ENCODE measurements at places on chromosomes 2 and 18.

- DNase-seq, result no peak
These were observed 13.6 kb downstream of the CIB4 start for GRCh38 chr2:26627350-26628105.

- DNase-seq, result no peak
These were observed 485.6 kb downstream of the TMX3 start for GRCh38 chr18:68229351-68229750.

DNA sequence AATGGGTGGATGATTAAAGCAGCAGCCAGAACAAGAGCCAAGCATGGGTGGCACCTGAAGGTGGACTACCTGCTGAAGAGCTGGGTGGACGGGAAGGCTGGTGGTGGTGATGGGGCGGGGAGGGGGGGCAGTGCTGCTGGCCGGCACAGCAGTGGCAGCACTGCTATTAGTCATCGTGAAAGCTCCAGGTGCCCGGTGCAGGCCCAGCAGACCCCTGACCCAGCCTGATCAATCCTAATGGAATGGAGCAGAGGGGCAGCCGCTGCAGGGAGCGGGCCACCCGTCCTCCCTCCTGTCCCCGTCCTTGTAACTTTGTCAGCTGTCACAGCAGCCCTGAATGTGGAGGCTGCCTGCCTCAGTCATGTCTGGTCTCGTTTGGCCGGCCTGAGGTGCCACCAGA, 174.9 kb downstream of the CELF4 start:
- DNase-seq, result no peak

DNA sequence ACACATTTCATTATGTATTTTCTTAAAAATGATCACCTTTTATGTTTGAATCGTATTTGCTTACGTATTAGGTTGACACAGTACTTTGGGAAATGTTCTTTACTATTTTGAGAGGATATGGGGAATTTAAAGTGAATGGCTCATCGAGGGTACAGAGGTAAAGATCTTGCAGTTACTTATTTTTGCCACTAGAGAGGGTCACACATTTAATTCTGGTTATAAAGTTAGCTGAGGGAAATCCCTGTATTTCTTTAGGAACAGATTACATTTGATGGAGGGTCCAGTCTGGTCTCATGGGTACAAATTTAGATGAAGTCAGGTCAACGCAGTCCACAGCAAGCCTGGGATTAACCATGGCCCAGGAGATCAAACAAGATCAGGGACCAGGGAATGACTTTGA, 24.5 kb downstream of the DYNC2LI1 start:
- no peak for DNase-seq

DNA sequence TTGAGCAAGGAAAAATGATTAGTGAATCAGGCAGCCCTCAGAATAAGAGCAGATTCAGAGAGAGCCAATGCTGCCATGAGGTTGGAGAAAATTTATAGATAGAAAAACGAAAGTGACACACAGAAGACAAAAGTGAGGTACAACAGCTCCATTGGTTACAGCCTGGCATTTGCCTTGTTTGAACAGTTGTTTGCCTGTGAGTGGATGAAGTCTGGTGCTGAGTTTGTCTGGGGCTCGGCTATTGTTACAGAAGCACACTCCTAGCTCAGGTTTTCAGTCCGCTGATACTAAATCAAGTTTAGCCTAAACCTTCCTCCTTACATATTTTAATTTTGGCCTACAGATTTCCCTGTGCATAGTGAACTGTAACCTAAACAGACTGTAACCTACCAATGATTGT, 387.8 kb upstream of the RAB12 start:
- DNase-seq, result no peak

GRCh38 chr2:188993247-188993646, 19.1 kb downstream of the COL3A1 start:
- no peak for DNase-seq

DNA sequence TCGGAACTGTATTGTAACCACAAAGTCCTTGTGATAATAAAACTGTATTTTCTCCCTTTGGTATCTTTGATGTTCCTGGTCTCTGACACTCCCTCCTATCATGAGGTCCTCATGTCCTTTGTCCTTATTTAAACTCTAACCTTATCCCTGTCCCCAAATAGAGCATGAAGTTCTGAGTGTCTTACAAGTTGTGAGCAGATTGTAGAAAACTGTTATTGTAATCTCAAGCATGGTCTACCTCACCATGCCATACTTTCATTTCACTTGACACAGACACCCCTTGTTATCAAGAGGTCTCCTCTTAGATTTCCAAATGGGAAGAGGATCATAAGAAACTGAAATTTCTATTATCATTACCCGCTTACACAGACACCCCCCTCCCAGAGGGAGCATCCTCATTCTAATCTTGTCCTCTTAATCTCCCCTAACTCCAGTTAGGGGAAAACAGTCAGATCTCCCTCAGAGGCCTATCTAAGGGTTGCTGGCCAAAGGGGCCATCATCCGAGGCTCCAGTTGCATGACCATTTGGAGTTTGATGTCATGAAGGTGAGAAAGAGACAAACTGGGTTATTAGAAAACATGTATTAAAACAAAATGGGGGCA, 29.0 kb downstream of the MYO3B start:
- no peak for DNase-seq

DNA sequence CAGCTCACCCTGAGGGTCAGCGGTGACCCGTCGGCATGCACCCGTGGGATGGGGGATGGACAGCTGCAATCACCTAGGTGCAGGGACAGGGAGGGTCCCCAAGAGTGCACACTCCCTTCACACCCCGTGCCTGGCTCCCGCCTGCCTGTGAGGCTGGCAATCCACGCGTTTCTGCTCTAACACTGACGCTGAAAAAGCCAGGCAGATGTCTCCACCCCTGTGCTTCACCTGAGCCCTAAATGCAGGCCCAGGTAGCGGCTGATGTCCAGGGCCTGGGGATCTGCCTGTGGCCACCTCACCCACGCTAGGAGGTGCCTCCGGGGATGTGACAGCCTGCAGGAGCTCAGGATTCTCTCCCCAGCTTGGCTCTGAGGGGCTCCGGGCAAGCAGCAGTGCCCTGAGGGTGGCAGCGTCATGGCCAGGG, 212.0 kb upstream of the SALL3 start:
- no peak for DNase-seq

GRCh38 chr2:181178823-181179412, 198.5 kb downstream of the UBE2E3 start:
- no peak for DNase-seq

GRCh38 chr2:68245672-68246071, 6.7 kb downstream of the PPP3R1 start:
- no peak for DNase-seq

DNA sequence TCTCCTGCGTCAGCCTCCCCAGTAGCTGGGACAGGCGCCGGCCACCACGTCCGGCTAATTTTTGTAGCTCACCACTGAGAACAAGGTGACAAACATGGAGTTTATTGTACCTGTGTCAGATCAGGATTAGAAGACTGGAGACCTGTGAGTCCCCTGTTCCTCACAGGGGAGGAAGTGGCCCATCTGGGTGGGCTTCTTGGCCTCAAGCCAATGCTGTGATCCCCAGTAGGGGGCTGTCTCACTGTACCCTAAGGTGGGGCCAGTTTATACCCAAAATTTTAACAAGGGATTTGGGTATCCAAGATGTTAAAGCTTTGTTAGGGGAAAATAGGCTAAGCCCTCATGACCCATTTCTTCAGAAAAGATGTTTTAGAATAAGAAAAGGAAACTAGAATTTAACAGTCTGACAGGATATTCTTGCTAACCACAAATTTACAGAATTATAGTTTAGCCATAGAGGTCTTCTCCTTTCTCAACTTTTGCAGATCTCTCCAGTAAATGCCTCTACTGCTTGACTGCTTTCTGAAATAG, 16.3 kb downstream of the PCBP1 start:
- no peak for DNase-seq

DNA sequence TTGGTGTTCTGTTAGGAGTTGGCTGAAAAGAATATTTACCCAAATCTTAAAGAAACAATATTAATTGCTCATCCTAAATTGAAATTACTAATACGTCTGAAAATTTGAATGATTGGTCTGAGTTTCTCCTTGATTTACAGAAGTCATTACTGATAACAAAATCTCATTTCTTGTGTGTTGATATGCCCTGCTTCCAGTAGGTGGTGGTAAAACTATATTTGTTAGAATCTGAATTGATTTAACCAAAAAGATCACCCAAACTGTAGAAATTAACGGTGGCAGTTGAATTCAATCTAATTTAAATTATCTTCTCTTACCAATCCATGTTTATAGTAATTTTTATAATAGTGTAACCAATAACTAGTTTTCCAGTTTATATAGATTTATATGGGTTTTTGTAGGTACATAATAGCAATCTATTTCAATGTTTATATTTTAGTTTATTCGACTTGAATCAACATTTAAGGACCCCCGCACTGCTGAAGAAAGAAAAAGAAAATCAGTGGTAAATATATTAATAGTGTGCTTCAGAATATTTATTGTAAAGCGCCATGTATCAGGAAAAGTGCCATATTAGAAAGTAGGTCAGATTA, 38.3 kb downstream of the PAPOLG start:
- DNase-seq, result no peak

DNA sequence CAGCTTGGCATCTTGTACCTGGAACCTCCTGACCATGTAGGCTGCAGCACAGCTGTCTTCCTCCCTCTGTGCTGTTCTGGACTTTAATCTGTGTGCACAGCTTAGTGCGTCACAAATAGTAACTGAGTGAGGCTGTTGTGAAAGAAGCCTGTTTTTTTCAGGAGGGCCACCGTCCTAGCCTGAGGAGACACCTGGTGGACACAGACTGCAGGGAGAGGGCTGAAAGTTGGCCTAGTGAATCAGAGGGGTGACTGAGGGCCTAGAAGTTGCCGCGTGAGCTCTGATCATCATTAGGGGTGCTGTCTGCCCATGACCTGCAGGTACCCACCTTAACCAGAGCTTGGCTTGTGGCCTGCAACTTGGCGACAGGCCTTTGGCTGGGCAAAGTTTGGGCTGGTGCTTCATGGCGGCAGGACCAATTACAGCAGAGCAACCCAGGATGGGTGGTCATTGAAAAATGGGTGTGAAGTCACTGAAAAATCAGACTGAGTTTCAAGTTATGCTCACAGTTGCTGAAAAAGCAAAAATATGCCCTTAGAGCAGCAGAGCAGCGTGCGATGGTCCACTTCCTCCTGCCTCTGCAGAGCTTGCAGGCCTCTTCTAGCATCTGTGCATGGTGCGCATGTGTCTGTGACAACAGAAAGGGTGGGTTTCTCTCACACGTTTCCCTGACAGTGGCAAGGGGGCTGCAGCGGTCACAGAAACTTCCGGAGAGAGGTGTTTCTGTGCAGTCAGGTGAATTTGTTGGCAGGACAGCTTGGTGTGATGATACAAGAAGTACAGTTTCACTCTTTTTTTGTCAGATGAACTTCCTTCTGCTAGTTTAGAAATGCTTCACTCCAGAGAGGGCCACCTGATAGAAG, 9.6 kb downstream of the GDF7 start:
- DNase-seq, result no peak

GRCh38 chr18:8283891-8284585, 325.2 kb upstream of the RAB12 start:
- no peak for DNase-seq

DNA sequence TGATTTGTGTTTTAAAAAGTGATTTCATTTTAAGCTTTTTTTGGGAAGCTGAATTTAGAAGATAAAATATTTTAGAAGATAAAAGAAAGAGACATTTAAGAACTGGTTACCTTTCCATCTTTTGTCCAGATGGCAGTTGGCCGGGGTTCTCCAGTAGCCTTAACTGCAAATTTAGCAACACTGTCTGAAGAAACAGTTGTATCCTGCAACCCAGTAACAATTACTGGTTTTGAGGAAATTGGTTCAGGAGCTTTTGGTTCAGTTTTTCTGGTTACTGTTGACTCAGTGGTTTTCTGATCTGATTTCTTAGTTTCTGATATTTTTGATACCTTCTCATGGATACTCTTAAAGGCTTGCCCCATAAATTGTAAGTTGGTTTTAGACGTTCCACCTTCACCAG, 49.9 kb downstream of the PLEKHA3 start:
- DNase-seq, result no peak

DNA sequence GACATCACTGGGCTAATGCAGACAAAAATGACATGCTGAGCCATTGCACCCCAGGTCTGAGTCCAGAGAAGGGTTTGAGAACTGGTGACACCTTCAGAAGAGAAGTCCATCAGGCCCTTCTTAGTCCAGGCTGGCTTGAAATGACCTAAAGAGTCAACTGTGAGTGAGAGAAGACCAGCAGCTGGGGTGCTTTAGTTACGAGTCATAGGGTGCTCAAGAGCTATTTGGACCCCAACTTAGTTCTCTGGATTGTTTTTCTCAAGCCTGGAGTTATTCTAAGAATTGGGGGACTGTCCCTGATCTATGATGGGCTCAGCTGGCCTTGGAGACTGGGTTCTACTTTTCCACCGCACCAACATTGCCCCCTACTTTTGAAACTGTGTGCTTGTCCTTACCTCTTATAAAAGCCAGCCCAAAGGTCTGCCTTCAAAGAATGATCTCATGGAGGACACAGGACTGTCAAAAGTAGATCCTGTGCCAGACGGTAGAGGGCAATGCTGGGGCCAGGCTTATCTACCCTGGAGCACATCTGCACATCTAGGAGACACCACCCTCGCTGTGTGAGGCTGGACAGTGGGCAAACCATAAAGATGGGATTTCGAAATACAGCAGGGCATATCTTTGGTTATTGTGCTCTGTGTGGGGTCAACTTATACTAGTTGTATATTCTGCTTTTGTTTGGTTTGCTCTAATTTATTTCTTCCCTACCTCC, 333.0 kb upstream of the SLC14A2 start:
- DNase-seq, result no peak

- DNase-seq, result no peak
These were observed 300.2 kb downstream of the LPIN1 start for GRCh38 chr2:12046641-12047040.

DNA sequence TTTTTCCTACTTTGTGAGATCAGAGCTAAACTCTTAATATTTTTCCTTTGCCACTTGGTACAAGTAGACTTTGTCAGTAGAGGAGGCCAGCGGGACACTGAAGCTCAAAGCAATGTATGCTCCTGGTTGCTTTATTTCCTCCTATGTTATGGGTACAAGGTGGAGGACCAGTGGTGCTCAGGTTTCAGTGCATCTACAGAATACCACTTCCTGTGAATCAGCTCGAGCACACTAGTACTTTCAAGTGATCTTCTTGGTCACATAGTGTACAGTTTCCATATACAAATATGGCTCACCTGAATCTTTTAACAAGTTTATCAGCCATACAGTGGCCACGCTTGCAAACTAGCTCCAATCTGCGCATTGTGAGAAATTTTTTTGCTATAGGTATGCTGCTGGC, 1674.8 kb upstream of the TMEFF2 start:
- no peak for DNase-seq

Data from omental fat pad (tissue), 4 donors.